ENCODE measurements at places on chromosomes 11 and 22.

- DNase-seq: no peak
Measured at GRCh38 chr11:47551086-47551485, 1.8 kb downstream of the CELF1 start.

DNA sequence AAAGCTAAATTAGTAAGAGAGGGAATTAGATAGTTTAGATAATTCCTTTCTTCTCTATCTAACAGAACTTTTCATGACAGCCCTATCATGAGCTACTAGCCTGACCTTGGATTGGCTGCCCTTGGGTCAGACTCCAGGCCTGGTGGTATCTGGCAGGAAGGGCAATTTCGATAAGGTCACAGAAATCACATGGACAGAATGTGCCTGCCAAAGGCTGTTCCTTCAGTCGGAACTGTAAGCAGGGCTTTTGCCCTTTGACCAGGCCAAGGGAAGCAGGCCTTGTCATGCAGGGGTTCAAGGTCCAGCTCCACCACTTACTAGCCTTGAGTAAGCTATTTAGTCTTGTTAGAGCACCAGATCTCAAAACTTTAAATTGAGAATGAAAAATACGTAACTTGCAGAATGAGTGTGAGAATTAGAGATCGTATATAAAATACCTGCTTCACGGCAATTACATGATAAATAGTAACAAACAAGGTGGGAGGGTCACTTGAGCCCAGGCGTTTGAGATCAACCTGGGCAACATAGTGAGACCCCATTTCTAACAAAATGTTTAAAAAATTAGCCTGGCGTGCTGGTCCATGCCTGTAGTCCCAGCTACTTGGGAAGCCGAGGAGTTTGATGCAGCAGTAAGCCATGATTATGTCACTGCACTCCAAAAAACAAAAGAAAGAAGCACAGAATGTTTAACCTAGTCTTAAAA is 60.8 kb upstream of the SC5D start:
- DNase-seq: no peak

- peak; percentile 15 for DNase-seq
Measured at GRCh38 chr11:92556431-92556830, 331.8 kb downstream of the FAT3 start.

DNA sequence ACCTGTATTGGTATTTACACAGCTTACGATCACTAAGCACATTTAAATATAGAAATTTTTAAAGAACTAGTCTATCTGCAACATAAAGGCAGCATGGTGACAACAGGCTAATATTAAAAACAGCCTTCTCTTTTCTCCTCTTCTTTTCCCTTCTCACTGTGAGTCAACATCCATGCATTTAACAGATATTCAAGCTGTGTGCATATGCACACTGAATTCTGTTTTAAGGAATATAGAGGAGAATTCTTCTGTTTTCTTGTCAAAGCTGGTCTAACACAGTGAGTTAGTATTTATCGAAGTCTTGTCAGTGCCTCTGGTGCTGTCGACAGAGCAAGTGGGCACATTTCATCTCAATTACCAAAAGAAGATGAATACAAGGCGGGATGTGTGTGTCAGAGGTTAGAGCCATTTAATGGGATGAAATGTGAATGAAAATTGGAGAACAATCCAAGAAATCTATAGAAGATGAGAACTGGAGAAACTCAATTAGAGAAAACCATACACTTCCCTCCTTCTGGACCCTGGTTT is 282.3 kb downstream of the FAT3 start:
- DNase-seq: no peak

DNA sequence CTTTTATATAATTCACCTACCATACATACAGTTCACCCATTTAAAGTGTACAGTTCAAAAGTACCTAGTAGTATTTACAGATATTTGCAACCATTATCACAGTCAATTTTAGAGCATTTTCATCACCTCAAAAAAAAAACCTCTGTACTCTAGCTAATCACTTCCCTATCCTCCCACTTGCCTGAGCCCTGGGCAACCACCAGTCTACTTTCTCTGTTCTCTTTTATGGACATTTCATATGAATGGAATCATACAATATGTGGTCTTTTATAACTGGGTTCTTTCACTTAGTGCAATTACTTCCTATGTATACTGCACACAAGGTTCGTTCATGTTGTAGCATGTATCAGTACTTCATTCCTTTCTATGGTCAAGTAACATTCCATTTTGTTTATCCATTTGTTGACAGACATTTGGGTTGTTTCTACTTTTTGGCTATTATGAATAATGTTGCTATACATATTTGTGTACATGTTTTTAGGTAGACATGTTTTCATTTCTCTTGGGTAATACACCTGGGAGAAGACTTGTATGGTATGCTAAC is 17.8 kb upstream of the NEU3 start:
- DNase-seq: no peak
